ENCODE measurements at places on chromosomes 2 and 18.
A peak's percentile ranks its signal among the peaks of the same experiment; 100 is the strongest.

DNA sequence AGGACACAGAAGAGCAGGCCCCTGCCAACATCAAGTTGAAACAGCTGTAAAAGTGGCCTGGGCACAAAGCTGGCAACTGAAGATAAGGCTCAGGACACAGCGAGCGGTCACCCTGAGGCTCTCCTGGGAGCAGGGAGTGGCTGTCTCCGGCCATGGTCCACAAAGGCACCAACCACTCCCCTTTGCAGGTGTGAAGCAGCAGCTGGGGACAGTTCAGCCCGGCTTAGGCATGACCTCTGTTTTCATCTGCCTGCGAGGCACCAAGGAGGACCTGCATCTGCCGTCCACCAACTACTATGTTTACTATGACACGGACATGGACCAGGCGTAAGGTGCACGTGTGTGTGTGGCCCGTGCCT, 12.9 kb downstream of the TGOLN2 start:
- DNase-seq, result no peak

- no peak for DNase-seq
These were observed 123.5 kb downstream of the ATAD2B start for GRCh38 chr2:23803264-23803964.

DNA sequence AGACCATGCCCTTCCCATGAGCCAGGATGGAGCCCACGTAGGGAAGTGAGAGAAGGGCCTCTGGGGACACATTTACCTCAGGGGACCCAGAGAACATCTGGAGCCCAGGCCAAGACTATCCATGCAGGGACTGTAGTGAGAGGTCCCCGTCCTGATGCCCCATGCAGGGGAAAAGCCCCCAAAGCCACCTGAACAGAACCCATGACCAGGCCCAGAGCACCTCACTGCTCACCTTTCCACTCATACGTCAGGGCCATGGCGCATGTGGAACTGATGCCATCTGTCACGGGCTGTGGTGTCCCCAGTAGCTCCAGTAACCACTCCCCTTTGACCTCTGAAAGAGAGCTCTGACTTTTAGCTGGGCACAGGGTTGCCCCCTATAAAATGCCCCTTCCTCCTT, 106.5 kb upstream of the TEX51 start:
- no peak for DNase-seq

DNA sequence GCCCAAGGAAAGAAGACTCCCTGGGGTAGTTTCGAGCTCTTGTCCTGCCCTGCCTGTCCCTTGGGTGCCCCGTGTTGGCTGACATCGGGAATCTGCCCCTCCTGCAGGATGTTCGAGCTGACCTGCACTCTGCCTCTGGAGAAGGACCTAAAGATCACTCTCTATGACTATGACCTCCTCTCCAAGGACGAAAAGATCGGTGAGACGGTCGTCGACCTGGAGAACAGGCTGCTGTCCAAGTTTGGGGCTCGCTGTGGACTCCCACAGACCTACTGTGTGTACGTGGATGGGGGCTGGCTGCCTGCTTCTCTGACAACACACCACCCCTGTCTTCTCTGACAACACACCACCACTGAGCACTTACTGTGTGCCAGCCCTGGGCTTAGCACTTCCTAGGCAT, 210.8 kb downstream of the DYSF start:
- no peak for DNase-seq

- no peak for DNase-seq
These were observed 92.8 kb downstream of the HDAC4 start for GRCh38 chr2:239307921-239308613.

DNA sequence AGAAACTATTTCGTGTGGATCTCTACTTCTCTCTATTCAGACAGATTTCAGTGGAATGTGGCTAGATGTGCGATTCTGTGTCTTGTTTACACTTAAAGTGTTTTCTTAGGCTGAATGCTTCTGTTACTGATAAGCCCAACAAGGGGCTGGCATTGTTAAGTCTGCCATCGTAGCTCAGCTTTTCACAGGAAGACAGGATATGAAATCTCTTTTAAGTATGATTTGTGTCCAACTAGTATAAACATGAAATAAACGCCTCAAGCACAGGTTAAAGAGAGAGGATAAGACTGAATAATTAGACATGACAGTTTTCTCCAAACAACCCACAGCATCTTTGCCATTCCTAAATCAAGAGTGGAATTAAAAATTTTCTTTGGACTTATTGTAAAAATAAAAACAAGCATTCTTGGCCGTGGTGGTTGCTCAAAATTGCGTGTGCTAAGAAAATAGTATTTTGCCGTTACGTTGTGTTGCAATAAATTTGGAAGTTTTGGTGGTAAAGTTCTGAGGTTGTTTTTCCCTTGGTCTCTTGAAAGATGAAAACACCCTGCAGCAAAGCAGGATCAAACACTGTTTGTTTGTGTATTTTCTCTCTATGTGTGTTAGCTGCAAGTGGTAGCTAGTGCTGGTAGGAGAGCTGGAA, 1.0 kb downstream of the VIT start:
- no peak for DNase-seq

DNA sequence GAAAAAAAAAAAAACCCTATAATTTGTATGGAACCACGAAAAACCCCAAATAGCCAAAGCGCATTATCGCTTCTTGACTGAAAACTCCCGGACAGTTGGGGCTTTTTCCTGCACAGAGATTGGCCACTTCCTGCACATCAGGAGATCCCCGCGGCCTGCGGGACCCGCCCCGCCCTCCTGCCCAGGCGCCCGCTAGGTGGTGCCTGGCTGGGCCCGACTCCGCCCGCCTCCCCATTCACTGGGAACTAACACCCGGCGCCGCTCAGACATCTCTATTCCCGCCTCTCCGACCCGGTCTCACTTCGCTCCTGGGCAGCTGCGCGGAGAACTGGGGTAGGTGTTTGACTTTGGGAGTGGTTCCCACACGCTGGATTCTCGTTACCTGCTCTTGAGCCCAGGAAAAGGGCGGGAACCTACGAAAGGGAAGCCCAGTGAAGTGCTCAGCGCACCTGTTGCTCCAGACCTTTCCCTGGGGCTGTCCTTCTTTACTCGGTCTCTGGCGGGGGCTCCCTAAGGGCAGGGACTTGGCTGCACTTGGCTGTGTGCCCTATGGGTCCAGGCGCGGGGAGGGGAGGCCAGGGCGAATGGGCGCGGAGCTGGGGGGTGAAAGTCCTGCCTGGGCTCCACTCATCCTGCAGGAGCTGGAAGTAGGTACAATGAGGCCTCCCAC, at the start of gene HMSD:
TSS of gene HMSD (plus strand) at position 234 of the 670 bp plus-strand sequence. CDS start 4,155 bp downstream, outside the sequence.
- DNase-seq, result peak; percentile 45

DNA sequence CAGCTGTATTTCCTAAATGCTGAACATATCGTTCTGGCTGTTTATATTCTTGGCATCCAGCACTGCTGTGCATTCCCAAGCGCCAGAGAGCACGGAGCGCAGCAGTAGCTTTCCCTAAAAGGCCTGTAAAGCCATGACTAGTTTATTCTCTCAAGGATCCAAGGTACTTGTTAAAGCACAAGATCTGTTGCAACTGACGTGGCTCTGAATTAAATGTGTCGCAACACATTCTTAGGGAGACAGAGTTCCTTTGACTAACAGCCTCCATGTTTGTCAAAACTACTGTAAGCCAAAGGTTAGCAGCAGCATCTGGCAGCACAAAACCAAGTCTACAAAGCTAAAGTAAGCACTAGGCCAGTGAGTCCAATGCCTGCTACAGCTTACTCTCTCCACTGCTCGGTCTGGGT, 188.6 kb upstream of the FN1 start:
- DNase-seq, result no peak

- no peak for DNase-seq
These were observed 1.8 kb downstream of the GNLY start for GRCh38 chr2:85695691-85696668.

- DNase-seq, result no peak
These were observed 76.8 kb downstream of the POLR1A start for GRCh38 chr2:86028766-86029381.

- no peak for DNase-seq
These were observed 43.1 kb upstream of the GALNT3 start for GRCh38 chr2:165837122-165837521.

GRCh38 chr18:58569490-58569911, 59.4 kb downstream of the ALPK2 start:
- DNase-seq, result no peak

GRCh38 chr2:69954084-69954483, 7.3 kb downstream of the ASPRV1 start:
- no peak for DNase-seq

- no peak for DNase-seq
These were observed 61.1 kb upstream of the TNP1 start for GRCh38 chr2:216920937-216921456.

DNA sequence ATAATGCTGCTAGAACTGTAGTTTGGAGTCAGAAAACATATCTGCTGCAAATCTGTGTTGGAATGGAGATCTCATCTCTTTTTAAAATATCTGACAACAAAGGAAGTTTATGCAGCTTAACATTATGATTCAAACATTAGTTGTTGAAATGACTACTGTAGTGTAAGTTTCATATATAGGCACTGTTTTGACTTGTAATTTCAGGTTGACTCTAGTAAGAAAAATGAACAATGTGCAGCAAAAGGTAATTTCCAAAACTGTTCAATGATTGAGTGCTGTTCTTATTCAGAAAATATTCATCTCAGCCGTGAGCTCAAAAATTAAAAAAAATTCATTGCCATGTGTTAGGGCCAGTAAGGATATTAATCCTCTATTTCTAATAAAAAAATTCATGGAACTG, 48.5 kb downstream of the CCDC138 start:
- DNase-seq, result no peak

GRCh38 chr18:67241299-67241698, 275.2 kb downstream of the DSEL start:
- no peak for DNase-seq

GRCh38 chr2:133848111-133848649, 279.9 kb upstream of the NCKAP5 start:
- no peak for DNase-seq

GRCh38 chr18:58552896-58553295, 76.0 kb downstream of the ALPK2 start:
- DNase-seq, result no peak

- DNase-seq, result no peak
These were observed 42.3 kb upstream of the FAM136A start for GRCh38 chr2:70344195-70344594.

- no peak for DNase-seq
These were observed 30.3 kb downstream of the COLEC11 start for GRCh38 chr2:3625186-3625585.

- no peak for DNase-seq
These were observed 598.4 kb downstream of the MBD2 start for GRCh38 chr18:53625997-53626599.

- DNase-seq, result no peak
These were observed 3.8 kb downstream of the MEMO1 start for GRCh38 chr2:32007121-32007391.

GRCh38 chr2:225293638-225294037, 105.9 kb upstream of the NYAP2 start:
- no peak for DNase-seq

GRCh38 chr2:120109186-120110061, 96.5 kb downstream of the EPB41L5 start:
- DNase-seq, result no peak

- DNase-seq, result no peak
These were observed 371.7 kb downstream of the TNS1 start for GRCh38 chr2:217631115-217631514.

- DNase-seq, result no peak
These were observed 37.6 kb downstream of the LMAN2L start for GRCh38 chr2:96702098-96702785.

DNA sequence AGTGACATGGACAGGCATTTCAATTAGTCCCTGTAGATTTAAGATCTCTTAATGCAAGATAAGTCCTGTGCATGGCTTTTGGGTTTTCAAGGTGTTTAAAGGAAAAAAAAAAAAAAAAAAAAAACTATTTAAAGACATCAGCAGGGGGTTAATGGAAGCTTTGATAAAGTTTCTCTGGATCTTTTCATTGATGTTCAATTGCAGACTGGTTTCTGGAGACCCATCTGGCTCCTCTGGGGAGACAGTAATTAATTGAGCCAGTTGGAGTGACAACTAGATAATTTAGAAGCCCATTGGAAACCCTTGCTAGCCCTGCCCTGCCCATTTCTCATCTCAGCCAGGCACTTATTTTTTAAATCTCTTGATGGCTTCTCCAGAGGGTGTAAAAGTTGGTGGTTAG, 98.7 kb downstream of the EPHA4 start:
- no peak for DNase-seq

DNA sequence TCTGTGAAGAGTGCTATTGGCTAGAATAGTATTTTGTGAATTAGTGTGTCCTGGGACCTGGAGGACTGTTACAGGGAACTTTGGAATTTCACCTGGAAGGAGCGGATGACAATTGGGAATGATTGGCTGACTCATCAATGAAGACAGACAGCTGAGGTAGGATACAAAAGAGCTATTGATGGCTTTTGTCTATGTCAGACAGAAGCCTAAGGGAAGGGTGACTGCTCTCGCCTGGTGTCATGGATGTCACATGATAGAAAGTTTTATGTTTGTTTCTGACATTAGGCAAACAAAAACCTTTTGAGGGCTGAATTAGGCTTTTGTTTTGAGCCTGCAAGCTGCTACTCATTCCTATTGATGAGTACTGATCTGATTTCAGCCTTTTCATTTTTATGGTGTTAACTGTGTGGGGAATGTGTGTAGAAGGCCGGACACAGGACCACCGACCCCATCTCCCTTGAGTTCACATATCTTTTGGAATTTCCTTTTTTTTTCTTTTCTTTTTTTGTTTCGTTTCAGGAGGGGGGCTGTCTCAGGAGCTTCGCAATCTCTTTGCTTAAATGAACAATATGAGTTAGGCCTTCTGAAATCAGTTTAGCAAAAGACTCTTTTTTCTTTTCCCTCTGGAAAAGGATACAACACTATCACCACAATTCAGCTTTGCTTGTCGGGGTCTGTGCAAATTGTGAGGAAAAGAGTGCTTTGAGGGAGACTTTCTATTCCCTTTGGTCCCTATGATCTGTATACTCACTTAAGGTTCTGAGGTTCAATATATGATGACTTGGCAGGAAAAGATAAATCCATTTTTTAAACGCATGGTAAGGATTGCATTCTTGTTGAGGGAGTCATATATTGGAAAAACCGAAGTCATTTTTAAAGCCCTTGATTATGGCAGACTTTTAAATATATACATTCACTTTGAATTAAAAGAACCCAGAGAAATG, 207.9 kb upstream of the FIGN start:
- DNase-seq, result no peak

- no peak for DNase-seq
These were observed 24.4 kb upstream of the TUBB6 start for GRCh38 chr18:12283666-12284065.

- DNase-seq, result no peak
These were observed 1353.7 kb upstream of the LRRTM1 start for GRCh38 chr2:81658227-81658626.

DNA sequence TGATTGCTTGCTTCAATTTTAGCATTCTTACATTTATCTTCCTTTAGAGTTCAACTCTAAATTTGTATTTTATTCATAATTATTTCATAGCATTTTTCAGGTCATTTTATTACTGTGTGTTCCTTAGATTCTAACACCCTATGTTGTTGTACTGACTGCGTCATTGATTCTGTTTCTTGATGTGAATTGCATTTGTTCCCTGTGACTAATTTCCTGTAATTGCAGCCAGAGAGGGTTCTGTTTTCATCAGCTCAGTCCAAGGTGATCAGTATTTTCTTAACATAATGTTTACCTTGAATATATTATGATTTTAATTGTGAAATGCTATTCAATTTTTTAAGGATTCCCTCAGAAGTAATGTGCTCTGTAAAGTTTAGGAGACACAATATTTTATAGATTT, 970.2 kb upstream of the PIK3C3 start:
- no peak for DNase-seq

Data from stimulated activated CD4-positive, alpha-beta T cell treated with anti-CD3 and anti-CD28 coated beads, Interleukin-15, amount 100 ng/mL, for 48 hours (primary cell).